NCI-H446 (cell line): ENCODE measurements at places on chromosomes 1 and 21.

GRCh38 chr1:179314928-179315327 lies 21.3 kb downstream of the SOAT1 start:
- no peak for DNase-seq

DNA sequence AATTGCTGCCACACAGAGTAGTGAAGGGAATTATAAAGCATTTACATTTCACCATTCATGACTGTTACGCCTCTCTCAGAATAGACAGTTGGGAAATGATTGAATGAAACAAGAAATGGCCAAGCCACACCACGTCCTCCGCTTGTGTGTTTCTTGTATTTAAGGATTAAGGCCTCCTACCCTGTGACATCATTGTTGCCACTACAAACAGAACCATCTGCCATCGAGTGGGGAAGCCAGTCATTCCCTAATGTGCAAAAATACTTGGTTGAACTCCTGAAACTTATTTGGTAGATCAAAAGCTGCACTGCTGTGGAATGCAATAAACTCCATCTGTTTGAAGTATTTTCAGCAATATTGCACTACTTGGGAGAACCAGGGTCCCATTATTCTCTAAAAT lies 99.0 kb upstream of the C1orf105 start:
- peak; percentile 92 for DNase-seq

DNA sequence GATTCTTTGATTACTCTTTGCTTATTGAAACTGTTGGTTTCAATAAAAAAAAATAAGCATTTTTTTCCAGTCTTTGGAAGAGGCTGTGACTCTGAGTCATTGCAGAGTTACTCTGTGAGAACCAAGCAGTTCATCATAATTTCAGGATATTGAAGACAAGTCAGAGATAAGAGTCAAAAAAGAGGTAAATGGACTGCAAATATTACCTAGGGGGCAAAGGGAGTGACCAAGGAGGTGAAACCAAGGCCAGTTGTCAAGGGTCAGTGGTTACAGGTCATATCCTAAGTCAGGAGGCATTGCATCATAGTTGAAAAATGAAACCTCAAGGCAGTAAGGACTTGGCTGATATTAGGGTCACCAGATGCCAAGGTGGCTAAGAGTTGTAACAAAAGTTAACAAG lies 597.1 kb upstream of the USP24 start:
- no peak for DNase-seq

DNA sequence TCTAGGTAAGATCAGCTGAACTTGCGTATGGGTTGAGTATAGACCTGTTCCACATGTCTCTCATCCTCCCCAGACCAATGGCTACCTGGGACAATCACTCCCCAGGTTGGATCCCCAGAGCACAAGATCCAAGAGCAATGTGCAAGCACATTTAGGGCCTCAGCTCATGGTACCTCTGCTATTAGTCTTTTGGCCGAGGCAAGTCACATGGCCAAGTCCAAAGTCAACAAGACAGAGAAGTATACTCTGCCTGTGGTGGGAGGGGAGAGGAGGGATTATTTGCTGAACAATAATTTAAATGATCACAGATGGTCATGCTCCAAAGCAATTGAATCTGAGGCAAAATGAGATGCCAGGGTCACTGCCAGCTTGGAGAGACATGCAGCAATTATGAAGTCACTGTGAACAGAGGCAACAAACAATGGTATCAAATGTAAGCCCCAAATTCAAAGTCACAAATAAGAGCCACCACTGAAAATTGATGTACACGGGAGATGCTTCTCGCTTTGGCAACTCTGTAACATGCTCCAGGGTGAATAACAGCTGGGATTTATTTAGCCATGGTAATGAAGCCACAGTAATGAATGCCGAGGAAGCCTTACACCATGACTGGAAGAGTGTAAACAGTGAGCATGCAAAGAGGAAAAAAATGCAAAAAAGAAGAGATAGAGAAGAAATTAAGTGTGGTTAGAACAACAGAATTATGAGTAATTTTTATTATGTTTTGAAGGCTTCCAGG lies 149.1 kb downstream of the ZNF281 start:
- peak; percentile 41 for DNase-seq

GRCh38 chr21:29166853-29167252 lies 36.4 kb downstream of the MAP3K7CL start:
- DNase-seq = peak; percentile 90

- no peak for DNase-seq
Observed at GRCh38 chr1:46535063-46535462, 16.4 kb downstream of the KNCN start.

DNA sequence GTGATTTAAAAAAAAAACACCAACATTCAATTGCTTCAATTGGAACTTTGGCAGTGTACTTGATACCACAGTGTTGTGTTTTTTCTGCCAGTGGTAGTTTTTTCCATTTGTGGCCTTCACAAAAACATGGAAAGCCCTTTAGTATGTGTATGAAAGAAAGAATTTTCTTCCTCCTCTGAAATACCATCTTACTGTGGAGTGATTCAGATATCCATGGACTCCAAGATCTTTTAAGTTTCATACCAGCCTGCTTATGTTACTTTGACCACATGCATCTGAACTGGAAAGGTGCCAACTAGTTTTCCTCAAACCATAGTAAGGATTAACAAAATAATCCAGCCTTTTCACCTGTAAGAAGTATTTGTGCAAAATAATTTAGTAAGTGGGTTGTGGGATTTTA lies 3.4 kb downstream of the PPP2R5A start:
- peak; percentile 48 for DNase-seq

DNA sequence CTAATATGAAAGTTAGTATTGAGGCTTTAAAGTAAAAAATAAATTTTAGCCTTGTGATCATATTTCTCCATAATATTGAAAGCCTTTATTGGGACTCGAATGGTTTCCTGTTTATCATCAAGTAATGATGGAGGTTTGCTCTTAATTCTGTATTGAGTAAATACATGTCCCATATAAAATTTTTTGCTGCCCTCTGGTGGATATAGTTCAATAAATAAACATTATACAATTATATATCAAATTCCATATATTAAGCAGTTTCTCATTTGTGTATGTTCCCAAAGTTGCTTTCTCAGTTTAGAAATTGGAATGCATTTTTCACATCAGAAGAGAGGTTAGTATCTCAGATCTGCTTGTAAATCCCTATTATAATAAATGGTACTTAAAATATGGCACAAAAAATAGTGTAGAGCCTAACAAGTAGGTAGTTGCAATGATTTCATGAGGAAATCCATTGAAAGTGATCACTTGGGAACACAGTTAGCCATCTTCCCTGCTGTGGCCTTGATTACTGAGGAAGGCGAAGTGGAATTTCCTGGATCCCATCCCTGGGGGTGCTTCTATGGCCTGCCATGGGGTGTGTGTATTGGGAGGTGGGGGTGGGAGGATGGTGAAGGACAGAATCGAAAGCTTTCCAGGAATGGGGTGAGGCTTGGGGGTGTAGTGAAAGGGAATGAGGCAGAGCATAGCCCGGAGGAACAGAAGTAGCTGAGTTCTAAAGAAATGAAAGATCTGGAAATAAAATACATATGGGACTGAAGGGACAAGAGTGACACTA lies 84.1 kb upstream of the C21orf91 start:
- DNase-seq = peak; percentile 73

- peak; percentile 48 for DNase-seq
Observed at GRCh38 chr21:29376556-29376955, 77.8 kb downstream of the BACH1 start.

- no peak for DNase-seq
Observed at GRCh38 chr21:45169682-45170081, 95.3 kb downstream of the ADARB1 start.

- peak; percentile 84 for DNase-seq
Observed at GRCh38 chr1:220733086-220733601, 15.0 kb upstream of the MTARC2 start.
